Esophagus squamous epithelium (tissue), 5 donors: ENCODE measurements at places on chromosomes 7 and 10.

- DNase-seq = no peak
Measured at GRCh38 chr7:148434181-148434757, 156.3 kb upstream of the C7orf33 start.

- no peak for DNase-seq
Measured at GRCh38 chr10:4131407-4132215, 346.6 kb upstream of the KLF6 start.

GRCh38 chr7:149791411-149792219, 18.2 kb upstream of the ZNF467 start:
- no peak for DNase-seq

DNA sequence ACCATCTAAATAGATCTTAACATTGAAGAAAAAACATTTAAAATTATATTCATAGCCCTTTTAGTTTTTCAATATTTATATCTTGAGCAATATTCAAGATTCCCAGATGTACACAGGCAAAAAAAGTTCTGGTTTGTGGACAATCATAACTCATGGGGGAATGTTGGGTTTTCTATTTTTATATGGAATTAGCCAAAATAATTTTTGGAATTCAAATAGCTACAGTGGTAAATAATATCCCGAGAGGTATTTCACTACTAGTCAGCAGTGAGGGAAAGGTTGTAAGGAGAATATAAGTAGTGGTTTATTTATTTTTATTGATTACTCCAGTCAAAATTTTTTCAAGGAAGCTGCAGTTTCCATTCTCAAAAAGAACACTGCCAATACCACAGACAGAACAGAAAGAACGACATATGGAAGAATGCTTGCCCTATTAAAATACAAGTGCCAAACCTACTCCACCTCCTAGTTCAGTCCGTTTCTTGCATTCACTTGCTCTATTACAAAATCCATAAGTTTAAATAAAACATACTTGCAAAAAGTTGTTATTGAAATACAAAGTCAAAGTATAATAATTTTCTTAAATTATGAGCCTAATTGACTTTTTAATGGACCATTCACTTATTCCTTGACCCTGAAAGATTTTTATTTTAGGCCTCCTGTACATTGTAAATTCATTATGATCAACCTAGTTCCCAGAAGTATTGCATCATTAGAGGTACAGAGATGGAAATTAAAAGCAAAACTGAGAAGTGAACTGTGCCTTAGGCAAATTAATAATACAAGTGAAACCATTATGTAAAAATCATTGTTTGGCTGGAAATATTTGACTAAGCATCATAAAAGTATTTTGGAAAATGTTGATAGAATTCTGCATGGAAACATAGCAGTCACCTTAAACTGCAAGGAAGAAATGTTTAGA, 533.2 kb downstream of the PARD3 start:
- DNase-seq = no peak

- no peak for DNase-seq
Measured at GRCh38 chr10:125134916-125135770, 25.2 kb downstream of the CTBP2 start.

DNA sequence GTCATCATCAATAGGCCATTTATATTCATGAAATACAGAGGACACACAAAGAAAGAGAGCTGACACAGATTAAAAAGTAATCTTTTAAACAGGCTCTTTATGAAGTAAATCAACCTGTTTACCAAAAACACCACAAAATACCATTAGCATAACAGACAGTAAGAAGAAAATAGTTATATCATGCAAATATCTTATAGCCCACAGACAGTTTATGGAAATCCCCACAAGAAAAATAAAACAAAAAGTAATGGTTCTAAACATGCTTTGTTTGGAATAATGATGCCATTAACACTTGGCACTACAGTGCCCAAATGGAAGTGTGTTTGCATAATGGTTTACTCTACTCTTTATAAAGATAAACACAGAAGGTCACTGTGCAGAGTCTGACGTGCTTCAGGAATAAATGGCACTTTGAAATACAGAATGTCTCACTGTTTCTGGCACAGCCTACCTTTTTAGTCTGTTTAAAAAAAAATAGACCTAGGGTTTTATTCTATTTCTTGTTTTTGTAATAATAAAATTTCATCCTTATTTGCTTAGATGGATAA, 30.1 kb downstream of the SEMA3D start:
- no peak for DNase-seq

DNA sequence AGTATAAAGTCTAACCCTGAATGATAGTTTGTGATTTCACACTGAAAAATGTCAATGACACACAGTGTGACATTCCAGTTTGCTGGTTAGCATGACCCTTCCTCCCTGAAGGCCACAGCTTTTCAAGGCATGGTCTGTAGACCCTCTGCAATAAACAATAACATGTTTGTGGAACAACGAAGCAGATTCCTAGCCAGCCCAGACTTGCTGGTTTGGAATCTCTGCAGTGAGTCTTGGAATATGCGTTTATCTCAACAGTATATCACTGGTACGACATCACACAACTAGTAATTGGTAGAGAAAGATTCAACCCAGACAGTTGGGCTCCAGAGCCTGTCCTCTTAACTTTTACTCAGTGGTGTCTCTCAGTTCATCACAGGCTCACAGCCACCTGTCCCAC, 23.7 kb upstream of the DUSP5 start:
- no peak for DNase-seq
